ENCODE measurements at places on chromosomes 6 and 20. TPM values are rescaled to one million over a fixed set of nuclear protein-coding genes. Genes with fewer than 3 reads are reported as not detected.

DNA sequence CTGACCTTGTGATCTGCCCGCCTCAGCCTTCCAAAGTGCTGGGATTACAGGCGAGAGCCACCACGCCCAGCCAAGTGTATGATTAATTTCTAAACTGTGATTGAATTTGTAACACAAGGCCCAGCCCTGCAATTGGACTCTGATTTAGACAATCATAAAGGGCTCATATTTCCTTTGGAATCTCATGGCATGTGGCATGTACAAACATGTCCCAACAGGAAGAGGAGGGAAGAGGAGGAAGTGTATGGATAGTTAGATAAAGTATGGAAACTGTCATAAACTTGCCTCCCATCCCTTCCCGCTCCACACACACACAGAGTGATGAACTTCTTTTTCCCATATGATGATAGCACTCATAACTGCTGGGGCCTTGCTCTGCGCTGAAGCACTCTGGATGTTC is 27.2 kb upstream of the QKI start:
- H3K27ac ChIP-seq = no peak overlapping the region
- no peaks in the 10 kb centered on the region for H3K36me3 ChIP-seq
- H3K4me1 ChIP-seq = peaks cover 3% of the 10 kb centered on the region

DNA sequence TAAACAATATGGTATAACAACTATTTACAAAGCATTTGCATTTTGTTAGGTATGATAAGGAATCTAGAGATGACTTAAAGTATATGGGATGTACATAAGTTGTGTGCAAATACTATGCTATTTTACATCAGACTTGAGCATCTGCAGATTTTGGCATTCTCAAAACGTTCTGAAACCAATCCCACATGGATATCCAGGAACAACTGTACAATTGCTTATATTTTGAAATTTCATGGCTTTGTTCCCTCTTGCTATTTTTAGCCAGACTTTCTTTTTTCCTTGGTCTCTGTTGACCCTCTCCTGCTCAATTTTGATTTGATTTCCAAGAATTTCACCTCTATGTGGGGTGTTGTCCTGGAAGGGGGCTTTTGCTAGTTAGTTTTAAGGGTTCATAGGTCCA is 32.9 kb upstream of the UST start:
- H3K4me1 ChIP-seq = no peaks in the 10 kb centered on the region
- no peak overlapping the region for H3K4me3 ChIP-seq
- H3K27me3 ChIP-seq = no peaks in the 10 kb centered on the region
- H3K36me3 ChIP-seq = peaks cover 5% of the 10 kb centered on the region

DNA sequence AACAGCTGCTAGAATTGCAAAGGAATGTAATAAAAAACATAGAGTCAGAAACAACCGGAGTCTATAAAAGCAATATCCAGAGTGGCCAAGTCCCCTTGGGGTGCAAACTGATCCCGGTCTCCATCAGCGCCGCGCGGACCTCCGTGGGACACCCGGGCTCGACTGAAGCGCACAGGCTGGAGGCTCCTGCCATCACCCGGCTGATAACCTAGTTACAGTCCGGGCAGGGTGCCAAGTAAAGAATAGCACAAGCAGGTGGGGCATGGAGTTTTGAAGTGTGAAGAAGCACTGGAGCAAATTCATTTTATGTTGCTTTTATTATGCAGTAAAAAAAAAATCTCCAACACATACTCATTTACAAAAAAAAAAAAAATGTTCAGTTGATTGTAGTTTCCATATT is 205.1 kb upstream of the GMDS start:
- H3K36me3 ChIP-seq = no peaks in the 10 kb centered on the region
- DNase-seq = no peak
- H3K27me3 ChIP-seq = no peaks in the 10 kb centered on the region
- no peak overlapping the region for H3K27ac ChIP-seq
- peaks cover 2% of the 10 kb centered on the region for H3K4me1 ChIP-seq

- no peaks in the 10 kb centered on the region for H3K36me3 ChIP-seq
- H3K27me3 ChIP-seq = peaks cover 3% of the 10 kb centered on the region
- no peak overlapping the region for H3K27ac ChIP-seq
- no peaks in the 10 kb centered on the region for H3K4me1 ChIP-seq
- DNase-seq = no peak
- no peak overlapping the region for H3K4me3 ChIP-seq
Observed at GRCh38 chr20:34864216-34864615, 8.4 kb downstream of the GGT7 start.

DNA sequence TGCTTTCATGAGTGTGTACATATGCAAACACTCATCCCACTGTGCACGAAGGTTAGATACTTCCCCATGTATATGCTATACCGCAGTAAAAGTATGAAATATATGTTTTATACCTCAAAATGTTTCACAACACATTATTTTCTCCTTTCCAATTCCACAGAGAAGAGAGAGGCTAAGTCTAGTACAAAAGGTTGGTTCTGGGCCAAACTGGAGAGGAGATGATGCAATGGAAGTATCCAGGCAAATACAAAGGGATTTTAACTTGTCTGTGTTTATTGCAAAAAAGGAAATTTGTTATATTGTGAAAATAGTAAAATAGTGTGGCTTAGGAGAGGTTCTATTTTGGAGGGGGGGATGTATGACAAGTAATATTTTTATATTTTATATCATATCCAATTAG is 112.6 kb downstream of the PLCB1 start:
- H3K4me3 ChIP-seq = no peak overlapping the region
- H3K27me3 ChIP-seq = no peaks in the 10 kb centered on the region
- DNase-seq = no peak
- H3K36me3 ChIP-seq = no peaks in the 10 kb centered on the region
- peaks cover 6% of the 10 kb centered on the region for H3K4me1 ChIP-seq
- no peak overlapping the region for H3K27ac ChIP-seq

GRCh38 chr6:168414336-168415097 is 26.5 kb upstream of the SMOC2 start:
- no peaks in the 10 kb centered on the region for H3K36me3 ChIP-seq
- no peak overlapping the region for H3K27ac ChIP-seq
- no peak for DNase-seq
- no peak overlapping the region for H3K4me3 ChIP-seq
- no peaks in the 10 kb centered on the region for H3K27me3 ChIP-seq

DNA sequence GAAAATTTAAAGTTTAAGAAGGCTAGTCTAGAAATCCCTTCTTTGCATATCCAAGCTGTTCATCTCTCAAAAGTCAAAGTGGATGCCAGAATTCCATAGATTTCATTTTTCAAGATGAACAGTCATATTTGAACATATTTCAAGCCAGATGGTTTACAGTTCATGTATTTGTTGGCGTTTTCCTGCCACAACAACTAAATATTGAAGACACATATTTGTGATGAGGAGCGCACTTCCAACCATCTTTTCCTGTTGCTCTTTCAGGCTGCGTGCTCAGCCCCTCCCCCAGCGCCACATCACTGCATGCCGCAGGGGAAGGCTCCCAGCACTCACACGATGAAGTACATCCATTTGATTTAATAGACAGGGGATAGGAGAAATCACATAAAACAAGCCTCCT is 5.9 kb upstream of the NOX3 start:
- no peaks in the 10 kb centered on the region for H3K4me1 ChIP-seq
- no peak overlapping the region for H3K4me3 ChIP-seq
- DNase-seq = no peak
- H3K27me3 ChIP-seq = no peaks in the 10 kb centered on the region
- H3K27ac ChIP-seq = no peak overlapping the region

DNA sequence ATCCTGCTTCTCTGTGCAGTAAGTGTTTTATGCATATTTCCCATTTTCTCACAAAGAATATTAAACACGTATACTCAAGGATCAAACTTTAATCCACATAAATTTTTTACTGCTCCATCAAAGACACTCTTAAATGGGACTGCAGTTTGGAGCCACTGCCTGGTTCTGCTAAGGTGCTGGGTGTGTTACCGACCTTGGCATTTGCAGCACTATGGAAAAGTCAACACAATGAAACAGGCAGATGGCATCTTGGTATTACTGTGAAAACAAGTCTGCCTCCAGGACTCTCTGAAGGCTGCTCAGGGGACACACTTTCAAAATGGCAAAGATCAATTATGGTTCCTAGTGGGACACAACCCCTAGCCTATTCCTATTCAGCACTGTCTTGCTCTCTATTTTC is 17.3 kb upstream of the HLA-G start:
- no peaks in the 10 kb centered on the region for H3K36me3 ChIP-seq
- H3K4me3 ChIP-seq = no peak overlapping the region
- DNase-seq = no peak
- H3K27me3 ChIP-seq = no peaks in the 10 kb centered on the region
- peaks cover 8% of the 10 kb centered on the region for H3K4me1 ChIP-seq

DNA sequence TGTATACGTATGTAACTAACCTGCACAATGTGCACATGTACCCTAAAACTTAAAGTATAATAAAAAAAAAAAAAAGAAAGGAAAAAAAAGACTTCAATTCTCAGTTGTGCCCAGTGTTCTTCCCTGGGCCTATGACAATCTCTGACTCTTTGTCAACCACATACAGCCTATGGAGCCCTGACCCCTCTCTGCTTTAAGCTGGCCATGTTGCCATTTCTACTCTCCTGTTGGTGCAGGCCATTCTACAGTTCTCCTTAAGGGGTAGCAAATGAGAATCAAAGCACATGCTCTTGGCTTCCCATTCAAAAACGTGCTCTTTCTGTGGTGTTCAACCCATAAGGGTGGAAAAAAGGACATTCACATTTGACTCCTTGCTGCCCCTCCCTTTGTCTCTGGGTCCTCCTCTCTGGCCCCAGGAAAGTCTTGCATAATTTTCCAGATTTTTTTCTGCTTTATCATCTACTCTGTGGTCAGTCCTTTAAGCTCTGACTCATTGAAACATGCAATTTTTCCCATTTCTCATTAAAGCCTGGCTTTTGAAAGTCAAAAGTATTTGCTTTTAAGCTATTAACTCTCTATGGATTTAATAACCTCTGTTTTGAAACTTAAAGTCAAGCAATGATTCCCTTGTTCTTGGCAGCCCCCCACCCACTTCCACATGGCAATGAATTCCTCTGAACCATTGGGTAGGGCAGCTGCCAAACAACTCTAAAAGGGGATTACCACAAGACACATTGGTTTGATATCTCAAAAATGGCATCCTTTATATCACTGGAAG is 208.6 kb upstream of the MCHR2 start:
- H3K27ac ChIP-seq = no peak overlapping the region
- H3K27me3 ChIP-seq = no peaks in the 10 kb centered on the region
- H3K36me3 ChIP-seq = peaks cover 4% of the 10 kb centered on the region
- peaks cover 8% of the 10 kb centered on the region for H3K4me1 ChIP-seq
- H3K4me3 ChIP-seq = no peak overlapping the region
- no peak for DNase-seq

GRCh38 chr6:53284901-53285300 is 63.8 kb downstream of the ELOVL5 start:
- no peak overlapping the region for H3K27ac ChIP-seq
- no peaks in the 10 kb centered on the region for H3K36me3 ChIP-seq
- peaks cover 14% of the 10 kb centered on the region for H3K4me1 ChIP-seq
- DNase-seq = no peak
- no peak overlapping the region for H3K4me3 ChIP-seq
- peaks cover 4% of the 10 kb centered on the region for H3K27me3 ChIP-seq

GRCh38 chr6:44157152-44157521 is 1.5 kb upstream of the CAPN11 start:
- peaks cover 1% of the 10 kb centered on the region for H3K4me1 ChIP-seq
- H3K27me3 ChIP-seq = peaks cover 4% of the 10 kb centered on the region
- H3K27ac ChIP-seq = no peak overlapping the region
- H3K4me3 ChIP-seq = no peak overlapping the region
- DNase-seq = no peak

Gene BPIFA1
- not detected for total RNA-seq

DNA sequence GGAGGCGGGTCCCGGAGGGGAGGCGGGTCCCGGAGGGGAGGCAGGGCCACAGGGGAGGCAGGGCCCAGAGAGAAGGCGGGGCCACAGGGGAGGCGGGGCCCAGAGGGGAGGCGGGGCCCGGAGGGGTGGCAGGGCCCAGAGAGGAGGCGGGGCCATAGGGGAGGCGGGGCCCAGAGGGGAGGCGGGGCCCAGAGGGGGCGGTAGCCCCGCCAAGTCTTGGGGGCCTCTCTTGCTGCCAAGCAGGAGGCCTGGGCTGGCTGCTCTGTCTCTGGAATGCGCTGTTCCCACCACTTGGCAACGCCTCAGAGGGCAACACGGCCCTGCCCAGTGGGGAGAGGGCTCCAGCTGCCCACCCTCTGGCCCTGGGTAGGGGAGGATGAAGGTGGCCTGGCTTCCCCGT is 80.5 kb downstream of the YTHDF1 start:
- peak; percentile 15 for DNase-seq
- H3K4me3 ChIP-seq = no peak overlapping the region
- H3K36me3 ChIP-seq = peaks cover 4% of the 10 kb centered on the region
- peaks cover 9% of the 10 kb centered on the region for H3K27me3 ChIP-seq
- H3K4me1 ChIP-seq = no peaks in the 10 kb centered on the region

Gene ECT2L
- 2.7 TPM for total RNA-seq

Gene CLDN20
- total RNA-seq = not detected

- no peak overlapping the region for H3K4me3 ChIP-seq
- no peaks in the 10 kb centered on the region for H3K36me3 ChIP-seq
- H3K27ac ChIP-seq = no peak overlapping the region
Observed at GRCh38 chr6:1950631-1951030, 294.8 kb downstream of the GMDS start.

GRCh38 chr6:3345836-3346235 is 87.1 kb downstream of the PSMG4 start:
- H3K4me1 ChIP-seq = peaks cover 87% of the 10 kb centered on the region
- H3K4me3 ChIP-seq = no peak overlapping the region
- no peaks in the 10 kb centered on the region for H3K36me3 ChIP-seq
- H3K27me3 ChIP-seq = peaks cover 23% of the 10 kb centered on the region
- H3K27ac ChIP-seq = peak overlapping the region; percentile 40

DNA sequence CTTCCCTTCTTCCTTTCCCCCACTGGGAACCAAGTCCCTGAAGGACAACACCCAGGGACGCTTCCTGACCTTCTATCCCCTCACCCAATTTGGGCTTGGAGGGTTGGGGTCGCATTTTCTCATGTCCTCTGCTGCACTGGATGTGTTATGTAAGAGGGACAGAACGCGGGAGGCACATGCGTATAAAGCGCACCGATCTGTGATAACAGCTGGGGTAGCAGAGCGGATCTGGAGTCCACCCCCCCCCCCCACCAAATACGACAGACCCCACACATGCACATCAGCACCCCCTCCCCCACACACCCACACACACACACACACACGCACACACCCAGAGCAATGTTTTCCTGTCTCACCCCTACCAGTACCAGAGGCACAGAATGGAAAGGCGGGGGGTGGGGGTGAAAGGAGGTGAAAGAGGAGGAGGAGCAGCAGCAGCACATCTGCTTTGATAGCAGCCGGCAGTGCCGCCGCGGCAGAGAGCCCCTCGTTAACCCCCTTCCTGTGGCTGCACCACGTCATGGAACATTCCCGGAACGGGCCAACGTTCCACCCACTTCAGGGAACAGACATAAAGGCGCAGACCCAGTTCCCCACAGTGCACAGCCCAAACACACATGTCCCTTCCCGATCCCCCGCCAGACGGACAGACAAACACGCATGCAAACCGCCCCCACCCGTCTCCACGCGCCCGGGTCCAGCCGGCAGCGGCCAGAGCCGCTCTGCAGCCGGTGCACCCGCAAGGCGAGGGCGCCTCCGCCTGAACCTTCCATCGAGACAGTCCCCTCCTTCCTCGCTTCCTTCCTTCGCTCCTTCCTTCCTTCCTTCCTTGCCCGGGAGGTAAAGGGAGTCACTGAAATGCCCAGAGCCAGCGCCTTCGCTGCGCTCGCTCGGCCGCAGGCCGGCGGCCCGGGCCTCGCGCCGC is 590 bp downstream of the HIVEP2 start:
- peak; percentile 61 for DNase-seq
- peak overlapping the region; percentile 98 for H3K4me3 ChIP-seq
- H3K27ac ChIP-seq = peak overlapping the region; percentile 92
- peaks cover 9% of the 10 kb centered on the region for H3K4me1 ChIP-seq
- no peaks in the 10 kb centered on the region for H3K36me3 ChIP-seq

Gene PKIB
- 48.1 TPM for total RNA-seq

- no peaks in the 10 kb centered on the region for H3K4me1 ChIP-seq
- H3K27me3 ChIP-seq = peaks cover 4% of the 10 kb centered on the region
- H3K27ac ChIP-seq = no peak overlapping the region
- H3K36me3 ChIP-seq = no peaks in the 10 kb centered on the region
- no peak overlapping the region for H3K4me3 ChIP-seq
- DNase-seq = no peak
Observed at GRCh38 chr6:40918040-40918651, 120.9 kb downstream of the UNC5CL start.

Data from glutamatergic neuron (in vitro differentiated cells).